NCI-H146 (cell line): ENCODE measurements at places on chromosomes 13 and 19.

- DNase-seq: peak; percentile 95
These were observed 53.6 kb downstream of the DGKH start for GRCh38 chr13:42101821-42102585.

DNA sequence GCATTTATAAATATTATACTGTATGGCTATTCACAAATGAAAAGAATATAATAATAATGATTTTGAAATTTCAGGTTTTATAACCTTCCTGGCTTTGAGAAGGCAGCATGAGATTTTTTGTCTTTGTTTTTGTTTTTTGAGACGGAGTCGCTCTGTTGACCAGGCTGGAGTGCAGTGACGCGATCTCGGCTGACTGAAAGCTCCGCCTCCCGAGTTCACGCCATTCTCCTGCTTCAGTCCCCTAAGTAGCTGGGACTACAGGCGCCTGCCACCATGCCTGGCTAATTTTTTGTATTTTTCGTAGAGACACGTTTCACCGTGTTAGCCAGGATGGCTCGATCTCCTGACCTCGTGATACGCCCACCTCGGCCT is 64.1 kb downstream of the ZNF429 start:
- peak; percentile 72 for DNase-seq

DNA sequence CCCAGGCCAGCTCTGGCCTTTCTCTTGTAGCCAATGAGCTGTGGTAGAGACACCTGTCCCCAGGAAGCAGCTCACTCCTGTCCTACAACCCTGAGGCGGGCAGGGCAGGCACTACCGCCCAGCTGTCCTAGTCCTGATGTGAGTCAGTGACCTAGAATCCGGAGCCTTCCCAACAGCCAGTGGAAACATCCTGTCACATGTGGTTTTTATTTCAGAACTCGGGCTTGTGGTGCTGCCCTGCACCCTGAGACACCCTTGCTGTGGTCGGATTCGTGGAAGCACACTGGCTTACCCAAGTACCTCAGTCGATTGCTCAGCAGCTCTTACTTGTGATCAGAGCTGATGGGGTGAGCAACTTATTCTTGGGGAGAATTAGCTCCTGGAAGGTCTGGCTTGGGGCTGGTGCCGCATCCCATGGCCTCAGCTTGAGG is 83.6 kb upstream of the ARHGEF7 start:
- DNase-seq: no peak

DNA sequence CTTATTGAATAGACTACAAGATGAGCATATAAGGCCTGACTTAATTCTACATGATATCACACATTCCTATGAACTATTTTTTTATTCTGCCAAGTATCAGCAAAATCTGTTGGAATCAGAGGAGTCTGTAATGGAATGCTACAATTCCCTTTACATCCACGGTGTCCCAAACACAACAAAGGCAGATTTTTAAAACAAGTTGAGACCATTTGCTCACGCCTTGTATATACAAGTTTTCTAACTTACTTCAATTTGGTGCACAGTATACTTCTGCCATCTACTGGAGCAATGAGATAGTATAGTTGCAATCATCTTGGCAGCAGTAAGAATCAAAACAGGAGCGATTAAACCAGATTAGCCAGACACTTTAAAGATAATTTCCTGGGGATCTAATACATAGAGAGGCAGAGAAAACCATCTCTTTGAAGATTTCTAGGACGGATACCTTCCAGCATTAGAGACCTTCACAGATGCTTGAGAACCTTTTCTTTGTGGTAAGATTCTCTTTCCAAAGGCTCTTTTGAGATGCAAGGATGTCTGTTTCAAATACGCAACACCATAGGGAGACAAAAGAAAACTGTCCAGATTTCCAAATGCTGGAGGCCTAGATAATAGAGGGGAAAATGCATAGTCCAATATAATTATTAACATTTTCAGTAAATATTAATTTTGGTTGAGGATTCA is 302.0 kb upstream of the MIR17HG start:
- DNase-seq: peak; percentile 5

GRCh38 chr13:99071666-99072065 is 93.8 kb upstream of the DOCK9 start:
- no peak for DNase-seq

DNA sequence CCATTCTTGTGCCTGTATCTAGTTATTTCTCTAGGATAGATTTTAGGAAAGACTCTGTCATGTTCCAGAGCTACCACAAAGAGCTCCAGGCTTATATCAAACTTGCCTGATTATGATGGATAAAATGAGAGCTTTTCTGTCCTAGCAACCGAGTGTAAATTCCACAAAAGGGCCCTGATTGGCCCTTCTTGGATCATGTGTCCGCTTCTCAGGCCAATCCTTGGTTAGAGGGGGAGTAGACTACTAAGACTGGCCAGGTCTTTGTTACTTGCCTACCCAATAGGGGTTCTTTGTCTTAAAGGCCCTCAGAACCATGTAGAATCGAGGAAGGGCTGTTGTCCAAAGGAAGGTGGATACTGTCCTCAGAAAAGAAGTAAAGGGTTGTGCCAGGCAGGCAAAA is 2.4 kb downstream of the DHX34 start:
- no peak for DNase-seq

- no peak for DNase-seq
These were observed 7.4 kb downstream of the RPL28 start for GRCh38 chr19:55392820-55393761.

- DNase-seq: peak; percentile 93
These were observed 696 bp upstream of the SAMD1 start for GRCh38 chr19:14091081-14091812.

DNA sequence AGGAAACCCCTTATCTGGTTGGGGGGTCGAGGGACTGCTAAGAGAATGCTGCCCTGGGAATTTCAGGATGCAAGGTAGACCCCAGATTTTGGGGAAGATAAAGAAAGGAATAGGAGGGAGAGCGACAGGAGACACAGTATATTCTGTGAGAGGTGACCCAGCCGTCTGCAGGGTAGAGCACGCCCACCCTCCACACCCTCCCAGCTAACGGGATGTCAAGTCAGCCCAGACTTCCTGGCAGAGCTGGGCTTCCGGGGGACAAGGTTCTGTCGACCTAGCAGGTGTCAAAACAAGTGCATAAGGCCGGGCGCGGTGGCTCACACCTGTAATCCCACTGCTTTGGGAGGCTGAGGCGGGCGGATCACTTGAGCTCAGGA is 695 bp upstream of the PRR36 start:
- DNase-seq: peak; percentile 23

- DNase-seq: no peak
These were observed 198.4 kb downstream of the GPC5 start for GRCh38 chr13:91596842-91597241.

GRCh38 chr19:12687496-12688196 is at the start of gene GNG14:
Gene GNG14 (plus strand): TSS chr19:12687998. CDS start chr19:12688049, 51 bp downstream.
- DNase-seq: no peak

GRCh38 chr19:40280608-40281221 is 4.4 kb downstream of the AKT2 start:
- DNase-seq: no peak

DNA sequence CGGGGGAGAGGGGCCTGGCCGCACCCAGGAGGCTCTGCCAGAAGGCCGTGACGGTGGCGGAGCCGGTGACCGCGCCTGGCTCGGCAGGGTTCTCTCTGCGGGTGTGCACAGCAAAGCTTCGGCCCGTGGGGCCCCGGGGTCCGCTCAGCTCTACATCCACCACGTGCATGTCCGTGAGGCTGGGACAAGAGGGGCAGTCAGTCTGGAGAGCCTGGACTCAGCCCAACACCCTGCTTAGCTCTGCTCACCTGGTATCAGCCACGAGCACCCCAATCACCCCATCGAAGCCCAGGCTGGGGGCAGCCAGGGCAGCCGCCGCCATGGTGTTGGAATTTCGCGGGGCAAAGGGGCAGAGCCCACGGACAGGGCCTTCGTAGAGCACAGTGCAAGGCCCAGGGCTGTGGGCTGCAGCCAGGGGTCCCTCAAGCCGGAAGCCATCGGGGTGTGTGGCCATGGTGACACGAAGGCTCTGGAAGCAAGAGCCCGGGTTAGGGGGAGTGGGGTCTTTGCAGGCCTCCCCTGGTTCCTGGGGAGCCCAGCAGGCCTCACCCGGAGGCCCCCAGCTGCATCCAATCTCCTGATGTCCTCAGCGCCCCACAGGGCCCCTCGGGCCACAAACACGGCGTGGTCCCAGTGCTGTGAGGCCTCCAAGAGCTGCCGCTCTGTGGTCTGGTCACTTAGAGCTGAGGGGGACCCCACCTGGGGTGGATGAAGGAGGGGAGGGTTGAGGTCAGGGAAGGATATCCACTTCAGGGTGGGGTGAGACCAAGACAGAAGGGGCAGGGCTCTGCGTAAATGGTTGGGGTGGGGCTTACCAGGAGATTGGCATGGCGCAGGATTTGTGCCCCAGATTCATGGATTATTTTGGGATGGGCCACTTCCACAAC is 1.4 kb downstream of the ASPDH start:
- peak; percentile 16 for DNase-seq

GRCh38 chr13:99892196-99892613 is 79.4 kb downstream of the ZIC5 start:
- DNase-seq: no peak

DNA sequence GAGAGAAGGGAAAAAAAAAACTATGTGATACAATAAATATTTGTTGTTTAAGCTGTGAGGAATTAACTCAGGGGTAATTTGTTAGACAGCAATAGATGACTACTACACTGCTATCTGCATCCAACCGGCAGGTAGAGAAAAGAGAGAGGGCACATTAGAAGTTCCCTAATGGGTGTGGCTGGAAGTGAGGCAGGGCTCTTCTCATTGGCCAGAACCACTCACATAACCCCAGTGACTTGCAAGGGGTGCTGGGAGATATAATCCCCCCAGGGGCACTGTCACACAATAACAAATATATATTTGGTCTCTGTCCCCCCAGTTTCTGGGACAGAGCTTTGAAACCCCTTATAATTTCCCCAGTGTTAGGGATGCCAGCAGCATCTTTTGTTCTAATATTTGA is 24.3 kb downstream of the FGF21 start:
- DNase-seq: no peak

DNA sequence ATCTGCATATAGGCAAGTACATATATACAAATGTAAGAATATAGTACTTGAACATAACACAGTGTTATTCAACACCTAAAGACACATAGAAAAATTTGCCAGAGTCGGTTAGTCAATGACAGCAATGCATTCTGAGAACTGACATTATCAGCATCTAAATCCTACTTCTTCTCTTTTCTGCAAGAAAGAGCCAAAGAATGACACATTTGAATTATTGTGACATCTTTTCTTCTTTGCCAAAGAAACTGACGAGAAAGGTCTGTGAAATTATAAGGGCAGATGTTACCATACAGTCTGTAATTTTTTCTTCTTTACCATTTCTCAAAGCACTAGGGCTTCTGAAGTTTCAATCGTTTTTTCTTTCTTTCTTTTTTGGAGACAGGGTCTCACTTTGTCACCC is 350.9 kb upstream of the NBEA start:
- DNase-seq: no peak

GRCh38 chr13:85588359-85588758 is 210.9 kb downstream of the SLITRK6 start:
- DNase-seq: no peak

- no peak for DNase-seq
These were observed 27.2 kb upstream of the NDUFS7 start for GRCh38 chr19:1356508-1356865.

- no peak for DNase-seq
These were observed 178.3 kb upstream of the MYO16 start for GRCh38 chr13:108451121-108451520.

GRCh38 chr19:29308977-29309590 is 96.1 kb upstream of the UQCRFS1 start:
- DNase-seq: no peak

GRCh38 chr13:41597348-41598041 is 140.1 kb downstream of the RGCC start:
- no peak for DNase-seq
